Progenitor cell of endocrine pancreas (in vitro differentiated cells): ENCODE measurements at places on chromosomes 16 and 17. TPM values are rescaled to one million over a fixed set of nuclear protein-coding genes. Genes with fewer than 3 reads are reported as not detected.

Gene NOXO1
- 0.93 and 1.5 TPM in 2 replicates for total RNA-seq

Gene NLRC3
- 0.14 and 0.38 TPM in 2 replicates for total RNA-seq

Gene ADAM11
- total RNA-seq, result 1.4 and 2.4 TPM in 2 replicates

Gene NLGN2
- total RNA-seq, result 30.3 and 34.4 TPM in 2 replicates

Gene SLC4A1
- total RNA-seq, result not detected in 2 replicates

Gene BRIP1
- 13.5 and 14.3 TPM in 2 replicates for total RNA-seq

Gene B4GALNT2
- 0.07 and 0.11 TPM in 2 replicates for total RNA-seq

Gene PRSS33
- 0.27 and 0.31 TPM in 2 replicates for total RNA-seq

Gene HEATR9
- not detected in 2 replicates for total RNA-seq

Gene CORO1A
- 1.6 and 3.8 TPM in 2 replicates for total RNA-seq

Gene RNF166
- 19.4 and 21.5 TPM in 2 replicates for total RNA-seq

Gene SMIM36
- total RNA-seq, result not detected in 2 replicates

DNA sequence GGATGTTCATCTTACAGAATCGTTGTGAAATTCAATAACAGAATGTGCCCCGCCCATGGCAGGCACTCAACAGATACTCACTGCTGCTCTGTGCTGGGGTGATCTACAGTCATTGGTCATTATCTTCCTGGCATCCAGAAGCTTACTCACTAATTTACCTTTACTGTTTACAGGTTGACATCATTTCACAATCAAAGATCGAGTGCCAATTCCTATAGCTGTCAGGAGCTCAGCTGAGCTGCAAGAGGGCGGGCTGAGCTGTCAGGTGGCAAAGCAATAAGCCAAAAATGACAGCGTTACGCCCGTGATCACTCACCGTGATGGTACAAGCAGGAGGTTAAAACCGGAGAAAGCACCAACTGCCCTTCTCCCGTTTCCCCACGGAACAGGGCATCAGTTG lies 51.2 kb downstream of the LITAF start:
- DNase-seq, result no peak

GRCh38 chr16:17053536-17054160 lies 417.1 kb downstream of the XYLT1 start:
- DNase-seq, result no peak

GRCh38 chr17:78974635-78975591 lies 4.8 kb downstream of the LGALS3BP start:
- no peak for DNase-seq

DNA sequence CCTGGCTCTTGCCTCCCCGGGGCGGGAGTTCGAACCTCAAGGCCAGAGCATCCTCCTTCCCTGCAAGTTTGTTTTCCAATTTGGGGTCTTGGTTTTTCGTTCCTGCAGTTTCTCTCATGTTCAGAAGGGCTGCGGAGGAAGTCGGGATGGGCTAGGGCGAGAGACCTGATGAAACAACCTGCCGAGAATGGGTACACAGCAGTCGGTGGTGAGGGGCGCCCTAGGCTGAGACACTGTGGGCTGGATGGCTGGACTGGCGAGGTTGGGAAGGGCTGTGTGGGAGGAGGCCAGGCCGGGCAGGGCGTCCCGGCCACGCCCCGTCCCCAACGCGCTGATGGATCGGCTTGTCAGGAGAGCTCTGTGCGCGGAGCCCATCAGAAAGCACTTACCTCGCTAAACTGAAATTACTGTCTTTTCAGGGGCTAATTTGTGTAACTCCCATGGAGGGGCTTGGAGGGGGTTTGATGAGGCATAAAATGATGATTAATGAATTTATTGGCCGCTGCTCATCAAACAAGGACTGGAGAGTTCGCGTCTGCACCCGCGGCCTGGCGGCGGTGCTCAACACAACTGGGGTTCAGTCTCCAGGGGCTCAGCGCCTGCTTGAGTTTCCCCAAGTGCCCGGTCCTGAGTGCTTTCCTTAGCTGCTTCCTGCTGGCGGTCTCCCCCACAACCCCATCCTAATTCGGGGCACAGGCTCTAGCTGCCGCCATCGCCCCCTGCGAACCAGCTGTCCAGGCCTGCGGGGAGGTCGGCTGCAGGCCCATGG lies 9.0 kb downstream of the IRX5 start:
- no peak for DNase-seq

DNA sequence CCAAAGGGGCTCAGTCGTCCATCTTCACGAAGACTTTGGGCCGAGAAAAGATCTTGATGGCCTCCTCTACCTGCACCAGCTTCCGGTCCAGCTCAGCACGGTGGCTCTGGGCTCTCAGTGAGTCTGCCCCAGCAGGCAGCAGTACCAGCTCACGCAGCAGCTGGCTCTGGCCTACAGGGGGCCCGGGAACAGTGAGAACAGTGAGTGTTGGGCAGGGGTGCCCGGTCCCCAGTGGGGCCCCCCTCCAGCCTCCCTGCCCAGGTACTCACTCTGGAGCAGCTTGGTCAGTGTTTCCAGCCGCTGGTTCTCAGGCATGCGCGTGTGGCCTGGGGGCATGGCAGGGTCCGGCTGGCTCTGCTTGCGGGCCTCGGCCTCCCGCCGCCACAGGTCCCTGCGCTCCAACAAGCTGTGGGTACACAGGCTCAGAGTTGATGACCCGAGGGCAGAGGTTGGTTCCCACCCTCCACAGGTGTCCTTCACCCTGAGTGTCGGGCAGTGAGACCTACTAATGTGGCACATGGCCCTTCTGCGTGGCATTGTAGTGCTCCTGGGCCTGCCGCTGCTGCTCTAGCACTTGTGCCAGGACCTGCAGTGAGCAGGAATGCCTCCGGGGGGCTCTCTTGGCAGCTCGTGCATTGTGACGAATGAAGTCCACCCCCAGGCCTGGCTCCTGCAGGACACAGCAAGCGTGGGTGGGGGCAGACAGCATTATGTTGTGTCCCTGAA lies 2.6 kb downstream of the PARD6A start:
- DNase-seq, result no peak

DNA sequence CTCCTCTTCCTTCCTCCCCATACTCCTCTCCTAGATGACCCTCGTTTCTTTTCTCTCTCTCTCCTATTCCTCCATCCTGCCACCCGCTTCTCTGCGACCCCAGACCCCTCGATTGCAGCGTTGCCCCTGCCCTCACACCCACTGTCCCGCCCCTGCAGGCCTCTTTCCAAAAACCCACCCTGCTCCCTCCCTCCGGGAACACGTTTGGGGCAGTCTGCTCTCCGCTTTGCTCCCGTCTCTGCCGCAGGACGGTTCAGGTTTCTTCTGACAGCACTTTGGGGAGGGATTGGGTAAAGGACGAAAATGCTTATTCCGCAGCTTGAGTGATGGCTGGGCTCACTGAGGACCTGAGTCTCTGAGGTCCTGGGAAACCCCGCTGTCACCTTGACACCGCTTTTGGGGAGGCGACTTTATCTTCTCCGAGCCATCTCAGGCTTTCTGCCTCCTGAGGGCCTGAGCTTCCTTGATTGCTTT lies 690 bp downstream of the NDE1 start:
- no peak for DNase-seq

DNA sequence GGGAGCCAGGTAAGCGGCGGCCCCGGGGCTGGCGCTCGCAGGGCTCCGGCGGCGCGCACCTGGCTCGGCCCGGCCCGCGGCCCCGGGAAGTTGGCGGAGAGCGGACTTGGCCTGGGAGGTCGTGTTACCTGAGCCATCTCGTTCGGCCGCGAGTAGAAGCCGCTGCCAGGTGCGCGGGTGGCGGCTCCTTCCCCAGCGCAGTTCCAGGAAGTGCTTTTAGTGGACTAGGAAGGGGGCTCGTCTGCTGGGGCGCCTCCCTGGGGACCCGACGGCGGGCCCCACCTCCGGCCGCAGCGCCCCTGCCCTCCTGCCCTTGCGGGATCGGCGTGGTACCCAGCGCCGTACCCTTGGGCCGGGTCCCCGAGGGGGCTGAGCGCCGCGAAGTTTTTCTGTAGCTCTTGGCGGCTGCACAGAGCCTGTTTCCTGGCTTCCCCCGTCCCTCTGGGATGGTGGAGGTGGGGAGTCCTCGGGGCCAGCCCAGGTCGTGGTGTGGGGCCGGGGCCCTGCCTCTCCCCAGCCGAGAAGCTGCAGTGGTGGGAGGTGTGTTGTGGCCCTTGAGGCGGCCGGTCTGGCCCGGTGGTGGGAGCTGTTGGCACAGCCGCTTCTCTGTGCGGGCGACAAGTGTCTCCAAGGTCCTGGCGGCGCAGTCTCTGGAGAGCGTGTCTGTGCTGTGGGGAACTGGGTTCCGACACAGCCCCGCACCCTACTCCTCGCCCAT lies 96.9 kb downstream of the RAB11FIP4 start:
- no peak for DNase-seq

GRCh38 chr17:80965606-80966005 lies 26.0 kb upstream of the CHMP6 start:
- no peak for DNase-seq

DNA sequence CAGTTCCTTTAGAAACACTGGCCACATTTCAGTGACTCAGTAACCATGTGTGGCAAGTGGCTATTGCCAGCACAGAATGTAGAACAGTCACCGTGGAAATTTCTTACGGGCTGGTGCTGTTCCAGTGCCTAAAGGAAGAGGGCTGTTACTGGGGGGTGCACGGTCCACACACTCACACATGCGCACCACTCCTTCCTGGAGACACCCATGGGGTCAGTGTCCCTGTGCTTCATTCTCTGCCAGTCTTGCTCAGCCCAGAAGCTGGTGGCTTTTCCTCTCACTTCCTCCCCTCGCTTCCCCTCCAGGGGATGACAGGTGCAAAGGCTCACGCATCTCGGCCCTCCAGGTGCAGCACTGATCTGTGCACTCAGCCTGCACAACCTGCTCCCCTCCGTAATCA lies 115.6 kb downstream of the CCDC182 start:
- DNase-seq, result no peak

GRCh38 chr16:69465083-69465721 lies 40.8 kb downstream of the CYB5B start:
- no peak for DNase-seq

GRCh38 chr16:17433577-17434451 lies 36.9 kb downstream of the XYLT1 start:
- DNase-seq, result no peak

- no peak for DNase-seq
Observed at GRCh38 chr16:89787365-89787805, 29.1 kb downstream of the FANCA start.

GRCh38 chr16:2086812-2087747 lies 39.3 kb downstream of the TSC2 start:
- no peak for DNase-seq

GRCh38 chr17:68302666-68303065 lies 11.4 kb downstream of the ARSG start:
- no peak for DNase-seq

DNA sequence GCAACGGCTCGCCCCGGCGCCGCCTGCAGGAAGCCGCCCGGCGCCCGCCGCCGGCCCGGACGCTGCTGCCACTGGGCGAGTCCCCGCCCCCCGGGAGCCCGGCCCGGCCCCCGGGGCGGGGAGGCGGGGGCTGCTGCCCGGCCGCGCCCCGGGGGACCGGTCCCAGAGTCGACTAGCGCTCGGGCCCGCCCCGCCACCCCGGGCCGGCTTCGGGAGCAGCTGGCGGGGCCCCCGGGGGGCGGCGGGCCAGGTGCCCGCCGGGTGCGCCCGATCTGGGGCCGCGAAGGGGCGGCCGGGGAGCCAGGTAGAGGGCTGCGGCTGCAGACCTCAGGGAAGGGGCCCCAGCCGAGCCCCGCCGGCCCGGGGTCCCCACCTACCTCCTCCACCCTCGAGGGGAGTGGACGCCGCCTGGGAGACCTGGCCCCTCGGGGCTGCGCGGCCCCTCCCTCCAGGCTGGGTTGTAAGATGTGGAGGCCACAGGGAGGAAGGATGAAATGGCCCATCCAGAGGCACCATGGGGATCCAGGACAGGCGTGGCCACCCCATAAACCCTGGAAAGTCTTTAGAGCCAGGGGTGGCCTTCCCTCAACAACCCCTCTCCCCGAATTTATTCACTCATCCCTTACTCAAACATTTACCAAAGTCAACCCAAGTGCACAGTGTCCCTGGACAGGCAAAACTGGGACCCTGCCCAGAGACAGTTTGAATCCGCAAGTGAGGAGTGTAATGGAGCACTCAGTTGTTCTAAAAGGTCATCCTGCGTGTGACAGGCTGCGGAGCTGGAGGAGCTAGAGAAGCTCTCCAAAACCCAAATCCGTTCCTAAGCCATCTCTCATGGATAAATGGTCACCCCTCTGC lies at the start of gene CDYL2:
CDYL2 (minus strand) TSS at position 73 of the 858 bp plus-strand sequence. CDS start 425 bp downstream, outside the sequence.
- DNase-seq, result peak; percentile 42

GRCh38 chr16:7680296-7680695 lies 347.7 kb downstream of the RBFOX1 start:
- no peak for DNase-seq

GRCh38 chr17:36205637-36206485 lies 5.0 kb upstream of the CCL4L2 start:
- DNase-seq, result no peak

GRCh38 chr16:4700380-4700996 lies 7.1 kb downstream of the NUDT16L1 start:
- DNase-seq, result no peak

GRCh38 chr16:3020604-3021448 lies 658 bp downstream of the TNFRSF12A start:
- peak; percentile 87 for DNase-seq

DNA sequence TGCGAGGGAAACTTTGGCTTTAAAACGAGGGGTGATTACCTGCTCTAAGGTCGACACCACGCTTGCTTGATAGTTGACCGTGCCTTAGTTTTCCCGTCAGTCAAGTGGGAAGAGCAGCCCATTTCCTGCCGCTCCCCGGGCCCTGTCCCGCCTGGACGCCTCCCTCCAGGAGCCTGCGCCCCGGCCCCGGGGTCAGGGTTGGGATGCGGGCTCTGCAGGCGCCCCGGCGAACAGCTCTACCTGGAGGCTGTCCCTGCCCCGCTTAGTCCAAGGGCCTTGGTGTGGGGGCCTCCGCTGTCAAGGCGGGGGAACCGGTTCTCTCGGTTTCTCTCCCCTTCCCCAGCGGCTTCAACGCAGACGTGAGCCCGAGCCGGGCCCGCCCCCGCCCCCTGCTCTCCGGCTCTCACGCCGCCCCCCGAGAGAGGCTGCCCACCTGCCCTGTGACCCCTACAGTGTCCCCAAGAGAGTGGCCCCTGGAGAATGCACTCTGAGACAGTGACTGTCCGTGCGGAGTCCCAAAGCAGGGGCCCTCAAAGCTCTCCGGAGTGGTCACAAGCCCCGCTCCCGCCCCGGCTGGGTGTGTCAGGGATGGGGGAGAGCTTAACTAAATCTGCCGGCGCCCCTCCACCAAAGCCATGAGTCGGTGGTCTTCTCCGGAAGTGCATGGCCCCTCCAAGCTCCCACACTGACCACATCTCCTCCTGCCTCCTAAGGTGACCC lies 117.4 kb upstream of the SMURF2 start:
- DNase-seq, result no peak
